HFFc6 (cell line): ENCODE measurements at places on chromosomes 2 and 18.

GRCh38 chr2:230319211-230319862 lies 7.7 kb upstream of the SP140L start:
- DNase-seq: no peak

DNA sequence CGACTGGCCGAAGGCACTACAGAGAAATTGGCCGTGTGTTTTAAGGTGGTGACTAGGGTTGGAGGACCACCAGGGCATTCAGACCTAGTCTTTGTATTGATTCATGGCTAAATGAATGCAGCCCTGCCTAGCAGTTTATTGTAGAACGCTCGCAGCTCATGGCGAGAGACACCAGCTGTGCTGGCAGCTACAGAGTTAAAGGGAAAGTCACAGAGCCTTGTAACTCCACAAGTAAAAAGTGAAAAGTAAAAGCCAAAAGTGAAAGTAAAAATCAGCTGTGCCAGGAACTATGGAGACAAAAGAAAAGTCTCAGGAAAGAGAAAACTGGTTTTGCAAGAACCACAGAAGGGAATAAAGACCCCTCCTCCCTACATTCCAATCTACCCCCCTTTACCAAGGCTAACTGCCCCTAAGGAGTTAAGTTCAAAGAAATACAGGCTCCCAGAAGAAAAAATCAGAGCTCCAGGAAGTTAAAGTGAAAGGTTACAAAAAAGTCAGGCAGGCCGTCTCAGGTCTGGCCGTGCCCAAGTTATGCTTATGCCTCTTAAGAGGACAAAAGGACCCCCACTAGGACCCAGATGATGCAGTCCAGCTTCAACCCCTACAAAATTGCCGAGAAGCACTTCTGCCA lies 46.4 kb upstream of the SELENOI start:
- DNase-seq: peak; percentile 54

DNA sequence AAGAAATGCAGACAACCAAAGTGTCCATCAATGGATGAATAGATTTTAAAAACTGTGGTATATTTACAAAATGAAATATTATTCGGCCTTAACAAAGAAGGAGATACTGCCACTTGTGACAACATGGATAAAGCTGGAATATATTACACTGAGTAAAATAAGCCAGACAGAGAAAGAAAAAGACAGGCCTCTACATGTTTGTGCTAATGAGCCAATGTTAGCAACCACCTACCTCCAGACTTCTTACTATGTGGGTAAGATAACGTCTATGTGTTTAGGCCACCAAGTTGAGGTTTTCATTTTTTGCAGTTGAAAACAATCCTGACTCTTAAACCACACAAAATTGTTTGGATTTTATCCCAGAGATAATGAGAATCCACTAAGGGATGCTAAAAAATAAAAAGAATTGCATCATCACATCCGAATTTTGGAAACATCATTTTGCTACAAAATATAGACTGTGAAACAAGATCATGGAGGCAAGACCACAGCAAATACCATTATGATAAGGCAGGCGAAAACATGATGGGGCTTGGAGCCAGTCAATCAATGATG lies 47.0 kb downstream of the EVA1A start:
- DNase-seq: no peak

GRCh38 chr2:26457695-26458364 lies 20.1 kb downstream of the OTOF start:
- no peak for DNase-seq

DNA sequence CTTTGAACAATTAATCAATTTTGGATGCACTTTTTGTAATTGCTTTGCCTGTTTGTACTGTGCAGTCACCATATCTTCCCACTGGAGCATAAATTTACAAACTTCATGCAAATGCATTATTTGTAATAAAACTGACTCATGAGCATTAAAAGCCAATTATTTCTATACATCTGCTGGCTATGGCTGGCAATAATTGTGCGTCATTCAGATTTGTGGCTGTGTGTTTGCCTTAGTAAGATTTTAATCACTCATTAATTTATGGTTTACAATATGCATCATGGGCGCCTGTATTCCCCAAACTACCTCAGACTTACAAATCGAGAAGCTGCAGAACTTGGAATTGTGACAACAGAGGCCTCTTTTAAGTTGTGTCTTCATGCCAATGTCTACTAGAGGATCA lies 132.4 kb upstream of the TRIB2 start:
- no peak for DNase-seq

DNA sequence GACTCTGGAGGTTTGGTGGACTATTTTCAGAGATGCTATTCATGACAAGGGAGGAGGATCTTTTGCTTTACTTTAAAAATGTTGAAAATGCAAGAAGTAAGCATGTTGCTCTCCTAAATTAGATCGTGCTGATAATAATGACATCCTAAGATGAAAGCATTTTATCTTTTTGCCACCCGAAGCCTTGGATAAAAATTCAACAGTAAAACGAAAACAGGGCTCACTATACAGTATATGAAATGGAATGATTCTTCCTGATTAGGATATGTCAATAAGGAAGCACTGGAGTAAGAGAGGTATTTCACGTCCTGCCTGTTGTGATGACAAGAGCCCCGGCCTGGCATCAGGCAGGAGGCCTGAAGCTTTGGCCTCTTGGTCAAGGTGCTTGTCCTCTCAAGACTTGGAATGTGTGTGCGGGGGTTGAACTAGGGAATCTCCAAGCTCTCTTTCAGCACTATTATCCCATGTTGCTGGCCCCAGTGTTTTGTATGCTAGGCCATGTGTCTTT lies 306.0 kb downstream of the MTX2 start:
- DNase-seq: no peak

GRCh38 chr2:202717598-202718310 lies 83.0 kb downstream of the FAM117B start:
- no peak for DNase-seq

- DNase-seq: no peak
These were observed 21.4 kb downstream of the STK17B start for GRCh38 chr2:196149948-196150347.

- no peak for DNase-seq
These were observed 8.6 kb upstream of the MALL start for GRCh38 chr2:110124038-110124825.

DNA sequence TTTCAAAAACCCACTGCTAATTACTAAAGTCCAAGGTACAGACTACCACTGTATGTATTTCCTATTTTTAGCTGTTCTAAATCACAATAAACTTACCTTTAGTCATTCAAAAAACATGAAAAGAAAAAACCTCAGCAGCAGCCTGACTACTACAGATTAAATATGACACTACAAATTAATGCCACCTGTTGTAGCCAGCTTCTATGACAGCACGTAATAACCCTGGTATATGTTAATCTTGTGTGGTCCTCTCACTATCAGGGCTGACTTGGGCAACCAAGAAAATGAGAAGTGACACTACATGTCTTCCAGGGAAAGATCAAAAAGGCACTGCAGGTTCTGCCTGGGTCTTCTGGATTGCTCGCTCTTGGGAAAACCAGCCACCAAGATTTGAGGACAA lies 90.6 kb upstream of the FAM124B start:
- DNase-seq: no peak

DNA sequence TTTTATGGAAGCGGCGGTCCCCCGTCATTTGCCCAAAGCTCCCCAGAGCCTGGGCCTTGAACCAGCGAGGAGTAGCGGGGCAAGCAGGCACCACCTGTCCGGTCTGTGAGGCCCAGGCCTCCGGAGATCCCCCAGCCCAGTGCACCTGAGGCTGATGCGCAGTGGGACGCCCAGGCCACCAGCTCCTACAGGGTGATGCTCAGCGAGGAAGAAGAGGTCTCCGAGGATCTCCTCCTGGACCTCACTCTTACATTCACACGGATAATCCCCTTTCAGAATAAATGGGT lies 220.2 kb downstream of the NDUFA10 start:
- DNase-seq: no peak

GRCh38 chr2:203869223-203870042 lies 1.9 kb downstream of the CTLA4 start:
- DNase-seq: no peak

- DNase-seq: peak; percentile 41
These were observed 96.2 kb downstream of the TANC1 start for GRCh38 chr2:159064446-159065301.

- no peak for DNase-seq
These were observed 30.4 kb downstream of the ODC1 start for GRCh38 chr2:10417551-10418335.

GRCh38 chr2:24571828-24572442 lies 80.9 kb downstream of the NCOA1 start:
- DNase-seq: no peak

DNA sequence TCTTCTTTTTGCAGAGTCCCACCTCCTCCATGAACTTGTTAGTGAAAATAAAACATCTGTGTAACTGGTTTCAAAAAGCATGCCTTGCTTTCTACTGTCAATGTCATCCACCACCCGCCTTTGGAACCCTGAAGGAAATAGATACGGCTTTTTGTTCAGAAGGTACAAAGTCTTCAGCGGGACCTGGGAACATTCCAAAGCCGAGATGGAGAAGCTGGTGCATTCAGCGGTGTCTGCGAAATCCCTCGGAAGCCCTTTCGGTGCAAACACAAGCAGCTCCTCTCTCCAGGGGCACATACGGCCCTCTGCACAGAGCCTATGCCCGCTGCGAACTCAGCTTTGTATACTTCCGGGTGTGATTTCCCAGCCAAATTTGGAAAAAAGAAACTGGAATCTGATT lies 555.8 kb upstream of the SALL3 start:
- DNase-seq: no peak

- DNase-seq: peak; percentile 10
These were observed 15.8 kb upstream of the FEZ2 start for GRCh38 chr2:36613801-36614200.

DNA sequence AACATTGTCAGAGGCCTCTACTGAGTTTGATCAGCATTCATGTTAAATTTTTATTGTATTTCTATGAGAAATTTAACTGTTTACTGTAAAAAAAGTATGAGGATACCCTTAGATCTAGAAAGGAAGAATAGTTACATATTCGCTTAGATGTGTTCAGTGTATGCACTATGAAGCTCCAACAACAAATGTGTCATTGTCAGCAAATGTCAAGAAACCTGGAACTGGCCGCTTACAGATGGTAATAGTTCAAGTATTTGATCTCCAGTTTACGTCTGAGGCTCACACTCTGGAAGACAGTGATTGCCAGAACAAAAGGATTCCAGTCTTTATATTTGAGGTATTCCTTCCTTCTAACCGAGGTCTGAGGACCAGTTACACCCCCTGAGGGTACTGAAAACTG lies 921.2 kb upstream of the LRRTM1 start:
- DNase-seq: no peak

- no peak for DNase-seq
These were observed 289.8 kb downstream of the ICOS start for GRCh38 chr2:204226305-204226880.

- no peak for DNase-seq
These were observed 35.8 kb upstream of the CACNB4 start for GRCh38 chr2:152134488-152135280.

DNA sequence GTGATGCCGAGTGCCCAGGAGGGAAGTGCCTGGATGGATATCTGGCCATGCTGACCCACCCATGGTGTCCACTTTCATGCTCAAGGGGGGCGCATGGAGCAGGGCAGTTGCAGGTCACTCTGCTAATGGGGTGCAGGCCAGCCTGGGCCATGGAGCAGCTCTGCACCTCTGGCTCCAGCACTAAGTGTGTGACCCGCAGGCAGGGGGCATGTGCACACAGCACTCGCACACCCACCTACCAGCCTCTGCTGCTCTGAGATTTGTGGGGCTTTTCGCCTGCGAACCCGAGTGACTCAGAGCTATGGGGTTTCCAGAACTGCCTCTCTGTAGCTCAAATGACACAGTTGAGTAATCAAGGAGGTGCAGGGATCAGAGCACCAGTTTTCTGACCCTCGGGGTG lies 66.2 kb downstream of the CYP26B1 start:
- DNase-seq: no peak

DNA sequence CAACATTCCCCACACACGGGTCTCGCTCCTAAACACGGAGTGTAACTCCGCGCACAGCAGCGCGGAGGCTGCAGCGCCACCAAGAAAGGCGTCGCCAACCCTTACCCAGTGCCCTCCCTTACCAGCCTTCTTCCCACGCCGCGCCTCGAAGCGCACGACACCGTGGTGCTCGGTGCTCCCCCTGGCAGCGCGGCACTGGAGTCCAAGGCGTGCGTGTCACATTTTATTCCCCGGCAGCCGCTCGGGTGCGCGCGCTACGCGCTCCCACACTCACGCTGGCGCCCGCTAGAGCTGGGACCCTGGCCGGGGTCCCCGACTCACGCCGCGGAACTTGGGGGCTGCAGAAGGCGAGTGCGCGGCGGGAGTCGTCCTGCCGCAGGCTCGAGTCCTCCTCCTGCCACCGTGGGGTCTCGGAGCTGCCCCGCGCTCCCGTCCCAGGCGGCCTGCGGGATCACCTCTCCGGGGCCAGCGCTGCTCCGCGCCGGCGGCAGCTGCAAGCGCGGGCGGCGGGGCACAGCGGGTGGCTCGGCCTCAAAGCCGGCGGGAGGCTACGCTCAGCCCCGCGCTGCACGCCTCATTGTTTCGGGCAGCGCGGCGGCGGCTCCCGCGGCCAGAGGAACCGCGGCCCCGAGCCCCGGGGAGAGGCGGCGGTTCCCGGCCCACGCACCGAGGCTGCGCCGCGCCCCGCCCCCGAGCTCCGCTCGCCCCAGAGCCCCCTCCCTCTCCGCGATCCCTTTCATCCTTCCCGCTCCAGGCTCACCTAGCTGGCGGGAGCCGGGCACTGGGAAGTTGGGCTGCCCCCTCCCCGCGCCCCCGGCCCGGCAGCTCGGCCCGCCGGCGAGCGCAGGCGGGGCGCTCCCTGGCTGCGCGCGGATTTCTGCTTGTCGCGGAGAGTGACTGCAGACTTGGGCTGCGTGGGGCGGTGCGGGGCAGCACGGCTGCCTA lies at the start of gene ST6GAL2:
ST6GAL2 (minus strand) TSS at position 197 of the 945 bp plus-strand sequence. CDS start 42,190 bp downstream, outside the sequence.
- no peak for DNase-seq

DNA sequence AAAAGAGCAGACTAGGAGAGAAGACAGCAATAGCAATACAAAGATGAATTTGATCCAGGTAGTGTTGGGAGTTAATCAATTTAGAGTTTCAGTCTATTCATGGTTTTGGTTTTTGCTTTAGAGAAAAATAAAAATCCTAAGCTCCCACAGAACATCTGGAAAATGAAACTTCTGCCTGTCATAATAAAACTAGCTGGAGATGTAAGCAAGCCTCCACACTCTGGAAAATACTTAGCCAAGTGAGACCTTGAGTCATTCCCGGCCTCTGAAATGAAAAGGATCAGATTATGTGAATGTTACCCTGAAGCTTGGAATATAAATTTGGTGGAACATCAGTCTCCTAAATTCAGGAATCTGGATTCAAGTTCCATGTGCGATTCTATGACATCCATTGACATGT lies 485.6 kb upstream of the SPRED2 start:
- DNase-seq: no peak

DNA sequence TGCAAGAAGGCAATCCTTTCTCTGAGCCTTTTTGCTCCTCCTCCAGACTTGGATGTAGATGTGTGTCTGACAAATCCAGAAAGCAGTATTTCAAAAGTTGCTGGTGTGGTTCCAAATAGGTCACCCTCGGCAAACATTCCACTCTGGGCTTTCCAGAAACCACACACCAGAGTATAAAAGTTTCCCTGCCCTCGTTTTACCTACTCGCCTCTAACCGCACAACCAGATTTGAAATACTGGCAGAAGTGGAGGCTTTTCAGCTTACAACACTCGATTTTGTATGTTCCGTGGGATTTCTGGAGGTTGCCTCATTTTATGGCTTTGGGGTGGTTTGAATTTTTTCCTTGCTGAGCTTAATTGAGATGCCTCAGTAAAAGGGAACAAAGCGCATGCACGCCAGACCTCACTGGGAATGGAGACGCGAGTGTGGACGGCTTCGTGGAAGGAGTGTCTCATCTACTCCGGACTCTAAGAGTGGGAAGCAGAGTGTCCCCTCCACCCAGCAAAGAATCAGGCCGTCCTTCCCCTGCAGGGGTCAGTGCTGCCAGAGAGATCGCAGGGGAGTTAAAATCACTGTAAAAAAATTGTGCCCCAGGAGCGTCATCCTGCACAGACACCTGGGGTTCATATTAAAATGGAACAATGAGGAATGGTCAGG lies 44.0 kb upstream of the RPL31 start:
- peak; percentile 94 for DNase-seq
